KBM-7 (cell line): ENCODE measurements at places on chromosomes 16 and 17.

DNA sequence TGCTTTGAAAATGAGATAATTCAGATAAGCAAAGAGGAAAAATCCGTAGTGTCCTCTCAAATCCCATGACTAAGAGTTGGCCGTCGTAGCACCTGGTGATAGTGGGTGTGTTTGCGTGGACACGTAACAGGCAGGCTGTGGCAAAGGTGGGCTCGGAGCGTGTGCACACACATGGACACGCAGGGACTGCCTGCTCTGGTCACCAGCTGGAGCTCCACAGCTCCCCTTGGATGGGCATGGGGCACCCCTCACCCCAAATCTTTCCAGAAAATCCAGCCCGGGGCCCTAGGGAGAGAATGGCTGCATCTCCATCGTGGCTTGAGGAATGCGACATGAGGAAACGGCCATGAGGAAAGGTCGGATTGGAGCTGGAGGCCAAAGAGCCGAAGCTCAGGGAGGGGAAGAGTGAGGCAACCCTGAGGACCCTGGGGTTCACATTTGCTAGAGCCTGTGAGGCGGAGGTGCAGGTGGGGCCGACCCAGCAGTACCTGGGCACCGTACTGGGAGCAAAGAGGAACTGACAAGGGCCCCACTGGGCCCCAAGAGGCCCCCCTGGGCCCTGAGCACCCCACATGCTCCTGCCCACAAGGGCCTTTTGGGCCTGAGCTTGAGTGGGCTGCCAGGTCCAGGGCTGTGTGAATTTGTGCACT is 51.6 kb downstream of the DNAH17 start:
- no peak for DNase-seq

- DNase-seq = no peak
Observed at GRCh38 chr16:66741950-66742808, 9.2 kb downstream of the DYNC1LI2 start.

DNA sequence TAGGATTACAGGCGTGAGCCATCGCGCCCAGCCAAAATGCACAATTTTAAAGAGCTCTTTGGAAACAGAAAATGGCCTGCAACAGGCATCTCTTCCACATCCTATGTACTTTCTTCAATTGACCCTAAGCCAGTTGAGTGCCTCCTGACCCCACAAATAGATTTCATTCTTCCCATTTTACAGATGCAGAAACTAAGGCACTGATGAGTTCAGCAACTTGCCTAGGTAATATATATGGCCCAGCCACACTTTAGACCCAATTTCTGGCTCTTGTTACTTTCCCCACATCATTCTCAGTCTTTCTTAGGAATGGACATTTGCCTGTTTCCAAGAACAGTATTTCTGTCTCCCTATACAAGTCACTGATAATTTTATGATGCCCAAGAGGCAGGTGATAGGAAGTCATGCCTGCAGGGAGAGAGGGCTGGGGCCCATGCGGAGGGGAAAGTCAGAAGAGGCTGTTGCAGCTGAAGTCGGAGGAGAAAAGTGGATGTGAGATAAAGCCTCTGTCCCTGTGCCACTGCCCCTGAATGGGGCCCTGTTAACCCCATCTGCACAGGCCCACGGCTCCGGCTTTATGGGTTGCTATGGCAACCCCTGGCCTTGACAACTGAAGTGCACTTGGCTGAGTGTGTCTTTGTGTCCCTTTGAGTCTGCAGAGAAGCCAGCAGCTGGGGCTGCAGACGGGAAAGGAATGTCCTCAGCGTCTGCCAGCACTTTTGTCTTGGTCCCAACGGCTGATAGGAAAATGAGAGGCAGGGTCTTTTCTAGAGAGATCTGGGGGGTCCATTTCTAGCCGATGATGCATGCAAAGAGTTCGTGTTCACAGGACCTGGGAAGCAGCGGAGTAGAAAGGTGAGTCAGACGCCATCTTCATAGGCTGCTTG is 45.9 kb downstream of the ABAT start:
- DNase-seq = peak; percentile 11

GRCh38 chr16:4402439-4403132 is 13.8 kb downstream of the CORO7 start:
- peak; percentile 75 for DNase-seq

DNA sequence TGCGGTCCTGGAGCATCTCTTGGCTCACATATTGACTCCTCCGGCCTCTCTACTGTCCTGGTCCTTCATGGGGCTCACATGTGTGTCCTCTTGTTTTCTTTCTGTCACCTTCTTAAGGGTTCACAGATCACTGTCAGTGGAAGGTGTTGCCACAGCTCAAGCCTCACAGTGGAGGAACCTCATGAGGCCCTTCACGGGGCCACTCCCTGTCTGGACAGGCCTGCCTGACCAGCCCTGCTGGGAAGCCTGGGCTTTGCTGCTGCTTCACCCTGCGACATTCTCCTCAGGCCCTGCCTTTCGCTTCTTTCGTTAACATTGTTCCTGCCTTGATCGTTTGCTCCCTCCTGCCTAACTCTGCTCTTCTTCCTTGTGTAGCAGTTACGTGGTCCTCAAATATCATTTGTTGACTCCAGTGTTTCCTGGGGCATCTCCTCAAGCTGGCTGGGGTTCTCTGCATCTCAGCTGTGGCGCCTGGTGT is 55.9 kb downstream of the WDR45B start:
- DNase-seq = peak; percentile 12

DNA sequence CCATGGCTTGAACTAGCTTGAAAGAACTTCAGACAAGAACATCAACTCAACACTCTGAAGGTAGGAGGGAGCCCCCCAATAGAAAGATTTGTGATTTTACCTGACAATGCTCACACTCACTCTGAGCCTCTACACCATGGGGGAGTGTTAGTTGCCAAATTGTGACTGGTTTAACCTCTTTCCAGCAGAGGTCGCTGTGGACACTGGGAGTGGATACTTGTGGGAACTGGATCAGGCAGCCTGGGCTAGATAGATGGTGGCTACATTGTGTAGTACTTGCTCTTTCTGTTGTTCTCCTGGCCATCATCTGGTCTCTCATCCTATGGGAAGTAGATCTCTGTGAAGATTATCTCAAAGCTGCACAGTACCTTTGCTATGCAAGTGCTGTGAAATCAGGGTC is 2.9 kb downstream of the SMPD3 start:
- DNase-seq = peak; percentile 84

DNA sequence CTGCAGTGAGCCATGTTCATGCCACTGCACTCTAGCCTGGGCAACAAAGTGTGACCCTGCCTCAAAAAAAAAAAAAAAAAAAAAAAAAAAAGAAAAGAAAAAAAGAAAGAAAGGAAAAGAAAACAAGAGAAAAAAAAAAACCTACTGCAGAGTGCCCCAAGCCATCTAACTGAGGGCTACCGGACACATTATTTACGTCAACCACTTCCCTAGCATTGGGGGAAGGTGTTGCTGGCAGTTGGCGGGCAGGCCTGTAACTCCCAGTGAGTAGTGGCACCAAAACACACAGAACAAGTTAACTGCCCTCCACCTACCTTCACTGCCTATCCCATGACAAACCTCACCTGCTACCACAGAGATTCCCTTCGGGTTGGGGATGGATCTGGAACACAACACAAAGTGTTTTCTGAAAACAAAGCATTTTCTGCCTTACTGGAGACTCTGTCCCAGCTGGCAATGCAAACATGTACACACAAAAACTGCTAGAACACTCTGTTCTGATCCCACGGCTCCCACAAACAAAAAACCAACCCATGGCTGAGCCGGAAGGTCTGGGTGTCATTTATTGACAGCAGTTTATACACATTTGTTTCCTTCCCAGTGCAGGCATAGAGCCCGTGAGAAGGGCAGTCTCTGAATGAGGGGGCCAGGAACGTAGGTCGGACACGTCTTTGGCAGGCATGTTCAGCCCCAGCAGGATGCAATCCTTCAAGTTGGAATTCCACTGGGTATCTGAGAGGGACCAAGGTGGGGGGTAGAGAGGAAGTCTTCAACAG is 11.0 kb downstream of the PHB1 start:
- no peak for DNase-seq

- no peak for DNase-seq
Observed at GRCh38 chr17:79089720-79090442, 15.3 kb downstream of the ENGASE start.

- DNase-seq = no peak
Observed at GRCh38 chr17:68624381-68624780, 23.2 kb upstream of the FAM20A start.

DNA sequence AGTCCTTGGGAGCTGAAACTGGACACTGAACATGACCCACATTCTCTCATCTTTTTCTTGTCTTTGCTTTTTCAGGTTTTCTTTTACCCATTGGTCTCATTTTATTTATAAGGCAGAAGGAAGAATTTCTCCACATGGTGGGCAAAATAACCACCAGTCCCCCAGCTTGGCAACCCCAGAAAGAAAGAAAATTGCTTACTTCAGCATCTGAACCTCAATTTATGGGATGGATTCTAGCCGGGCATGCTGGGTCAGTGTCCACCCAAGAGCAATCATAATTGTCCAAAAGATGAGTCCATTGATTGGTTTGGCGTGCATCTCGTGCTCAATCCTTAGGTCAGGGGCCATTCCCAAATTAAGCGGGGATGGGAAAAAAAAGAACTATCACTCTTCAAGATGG is 163.7 kb downstream of the TMEM114 start:
- no peak for DNase-seq

DNA sequence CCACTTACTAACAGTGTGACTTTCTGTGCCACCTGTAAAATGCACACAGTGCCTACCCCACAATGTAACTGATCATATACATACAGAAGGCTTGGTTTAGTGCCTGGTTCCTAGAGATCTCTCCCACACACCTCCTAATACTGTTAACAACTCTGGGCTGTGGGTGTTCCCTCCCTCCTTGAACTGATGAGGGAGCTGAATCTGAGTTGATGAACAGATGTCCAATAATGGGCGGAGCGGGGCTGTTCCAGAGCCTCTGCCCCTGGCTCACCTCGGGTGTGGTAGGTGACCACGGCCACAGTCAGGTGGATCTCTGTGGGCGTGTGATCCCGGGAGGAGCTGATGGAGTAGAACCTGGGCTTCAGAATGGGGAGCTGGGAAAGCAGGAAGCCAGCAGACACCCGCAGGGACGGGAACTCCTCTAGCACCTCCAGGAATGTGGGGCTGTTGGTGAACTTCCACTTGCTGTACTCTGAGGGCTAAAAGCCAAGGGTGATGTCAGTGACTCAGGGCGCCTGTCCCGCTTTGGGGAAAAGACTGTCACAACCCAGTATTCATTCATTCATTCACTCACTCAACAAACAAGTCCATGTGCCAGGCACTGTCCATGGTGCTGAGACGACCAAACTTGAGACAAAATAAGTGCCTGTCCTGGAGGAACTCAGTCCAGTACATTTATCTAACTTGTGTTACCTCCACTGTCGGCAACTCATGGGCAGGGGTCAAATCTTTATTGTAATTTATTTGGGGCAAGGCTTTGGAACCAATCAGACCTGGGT is 37.6 kb downstream of the NOS2 start:
- peak; percentile 42 for DNase-seq

DNA sequence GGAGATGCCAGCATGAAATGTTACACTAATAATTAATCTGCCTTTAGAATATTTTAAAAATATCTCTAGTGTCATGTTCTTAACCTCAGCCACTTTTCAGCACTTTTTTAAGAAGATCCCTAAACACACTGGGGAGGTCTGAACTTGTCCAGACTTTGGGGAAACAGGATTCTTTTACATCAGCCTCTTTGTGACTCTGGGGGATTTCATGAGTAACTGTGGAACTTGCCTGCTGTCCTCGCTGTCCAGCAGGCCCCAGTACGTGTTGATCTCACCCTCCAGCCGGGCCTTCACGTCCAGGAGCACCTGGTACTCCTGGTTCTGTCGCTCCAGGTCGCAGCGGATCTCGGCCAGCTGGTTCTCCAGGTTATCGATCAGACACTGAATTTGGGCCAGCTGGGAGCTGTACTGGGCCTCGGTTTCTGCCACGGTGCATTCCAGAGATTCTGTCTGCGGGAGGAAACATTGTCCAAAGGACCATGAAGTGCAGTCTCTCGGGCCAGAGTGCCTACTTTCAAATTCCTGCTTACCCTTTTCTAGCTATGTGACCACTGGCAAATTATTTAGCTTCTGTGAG is 5.5 kb downstream of the KRT40 start:
- no peak for DNase-seq

DNA sequence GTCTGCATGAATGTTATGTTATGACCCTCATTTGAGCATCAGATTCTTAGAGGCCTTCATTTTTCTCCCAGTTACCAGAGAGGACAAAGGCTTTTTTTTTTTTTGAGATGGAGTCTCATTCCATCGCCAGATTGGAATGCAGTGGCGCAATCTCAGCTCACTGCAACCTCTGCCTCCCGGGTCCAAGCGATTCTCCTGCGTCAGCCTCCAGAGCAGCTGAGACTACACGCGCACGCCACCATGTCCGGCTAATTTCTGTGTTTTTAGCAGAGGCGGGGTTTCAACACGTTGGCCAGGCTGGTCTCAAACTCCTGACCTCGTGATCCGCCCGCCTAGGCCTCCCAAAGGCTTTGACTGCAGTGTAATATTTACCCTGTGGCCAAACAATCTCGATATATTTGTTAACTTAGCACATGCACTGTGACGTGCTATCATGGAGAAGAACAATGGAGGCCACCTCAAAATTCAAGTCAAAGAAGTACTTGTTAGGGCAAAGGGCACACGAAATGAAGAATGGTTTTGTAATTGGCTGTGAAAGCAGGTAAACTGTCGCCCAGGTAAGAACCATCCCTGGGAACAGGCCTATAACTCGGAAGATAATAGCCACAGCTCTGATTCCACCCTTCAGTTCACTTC is 303.4 kb downstream of the SLC39A11 start:
- DNase-seq = no peak

GRCh38 chr17:9676820-9677310 is 31.5 kb downstream of the USP43 start:
- no peak for DNase-seq

GRCh38 chr17:15478845-15479244 is 11.4 kb upstream of the CDRT4 start:
- no peak for DNase-seq

- DNase-seq = no peak
Observed at GRCh38 chr16:46736695-46737094, 11.4 kb downstream of the MYLK3 start.

DNA sequence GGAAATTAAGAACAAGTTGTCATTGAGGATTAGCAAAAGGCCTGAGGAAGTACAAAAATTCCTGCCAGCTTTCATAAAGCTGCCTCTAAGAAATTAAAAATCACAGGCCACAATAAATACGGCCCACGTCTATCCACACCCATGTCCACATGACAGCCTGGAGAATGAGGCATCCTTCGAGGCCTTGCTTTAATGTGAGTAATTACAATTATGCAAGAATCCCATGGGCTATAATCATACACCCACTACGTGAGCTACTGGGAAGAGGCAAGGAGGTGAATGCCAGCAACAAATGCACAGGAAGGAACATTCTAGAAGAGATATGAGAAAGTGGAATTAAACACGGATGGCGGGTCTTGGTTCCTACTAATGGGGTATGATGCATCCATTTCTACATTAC is 65.4 kb upstream of the ZFHX3 start:
- DNase-seq = no peak

DNA sequence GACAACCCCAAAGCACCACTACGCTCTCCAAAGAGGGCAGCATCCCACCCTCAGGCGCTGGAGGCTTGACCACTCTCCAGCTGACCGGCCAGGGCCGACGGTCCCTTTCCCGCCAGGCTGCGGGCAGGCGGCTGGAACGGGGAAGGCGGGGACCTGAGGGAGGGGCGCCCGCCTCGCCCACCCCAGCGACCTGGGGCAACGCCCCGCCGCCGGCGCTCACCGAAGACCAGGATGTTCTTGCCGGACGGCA is 431 bp downstream of the DYNC1LI2 start:
- DNase-seq = no peak

- DNase-seq = no peak
Observed at GRCh38 chr16:89090182-89090630, 3.4 kb upstream of the ACSF3 start.
